Stimulated activated naive CD4-positive, alpha-beta T cell treated with Interleukin-2 at 50 U/mL for 16 hours (primary cell): ENCODE measurements at places on chromosomes 12 and 14.

DNA sequence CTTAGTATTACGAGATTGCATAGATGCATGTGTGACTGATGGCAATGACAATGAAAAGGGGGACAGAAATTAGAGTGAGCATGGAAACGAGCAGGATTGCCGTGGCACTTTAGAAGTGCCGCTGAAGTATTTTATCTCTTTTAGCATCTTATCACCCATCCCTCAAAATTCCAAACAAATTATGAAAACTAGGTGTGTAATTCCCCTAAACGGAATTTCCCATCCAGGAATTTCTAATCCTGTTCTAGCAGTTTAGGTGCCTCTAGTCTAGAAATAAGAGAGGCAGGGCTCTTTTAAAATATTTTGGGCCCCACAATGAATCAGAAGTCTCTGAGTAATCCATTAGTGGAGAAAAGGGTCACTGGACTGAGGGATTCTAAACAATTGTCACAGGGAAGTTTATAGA, 947 bp downstream of the TMEM52B start:
- no peak for DNase-seq

DNA sequence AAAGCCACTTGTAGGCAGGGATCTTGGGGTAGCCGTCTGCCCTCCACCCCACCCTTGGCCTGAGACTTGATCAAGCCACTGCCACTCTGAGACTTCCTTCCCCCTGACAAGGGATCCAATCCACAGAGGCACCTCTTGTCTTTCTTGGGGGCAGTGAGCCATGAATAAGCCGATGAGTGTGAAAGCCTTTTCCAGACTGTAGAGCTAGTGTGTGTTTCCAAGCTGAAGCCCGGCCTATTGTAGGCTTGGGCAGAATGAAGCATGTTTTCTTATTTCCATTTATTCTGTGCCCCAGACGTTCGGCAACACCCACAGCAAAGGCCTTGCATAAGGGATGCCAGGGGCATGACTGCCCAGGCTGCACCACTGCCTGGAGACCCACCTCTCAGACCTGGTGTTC, 991.6 kb downstream of the BCL11B start:
- no peak for DNase-seq

GRCh38 chr14:21911877-21912276, 238.3 kb upstream of the OR4E1 start:
- DNase-seq: no peak

DNA sequence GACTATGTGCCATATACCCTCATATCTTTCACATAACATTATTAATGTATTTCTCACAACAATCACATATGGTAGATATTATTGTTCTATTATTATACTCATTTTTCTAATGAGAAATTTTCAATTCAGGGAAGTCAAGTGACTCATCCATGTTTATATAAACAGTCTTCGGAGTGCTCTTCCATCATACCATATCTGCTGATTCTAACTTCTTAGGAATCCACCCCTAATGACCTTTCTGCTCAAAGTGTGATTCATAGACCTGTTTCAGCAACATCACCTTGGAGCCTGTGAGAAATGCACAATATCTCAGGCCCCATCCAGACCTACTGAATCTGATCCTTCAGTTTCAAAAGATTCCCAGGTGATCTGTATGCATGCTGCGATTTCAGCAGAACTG, 39.8 kb upstream of the OVCH1 start:
- DNase-seq: no peak

GRCh38 chr14:62373944-62374343, 611.7 kb downstream of the SNAPC1 start:
- DNase-seq: no peak

DNA sequence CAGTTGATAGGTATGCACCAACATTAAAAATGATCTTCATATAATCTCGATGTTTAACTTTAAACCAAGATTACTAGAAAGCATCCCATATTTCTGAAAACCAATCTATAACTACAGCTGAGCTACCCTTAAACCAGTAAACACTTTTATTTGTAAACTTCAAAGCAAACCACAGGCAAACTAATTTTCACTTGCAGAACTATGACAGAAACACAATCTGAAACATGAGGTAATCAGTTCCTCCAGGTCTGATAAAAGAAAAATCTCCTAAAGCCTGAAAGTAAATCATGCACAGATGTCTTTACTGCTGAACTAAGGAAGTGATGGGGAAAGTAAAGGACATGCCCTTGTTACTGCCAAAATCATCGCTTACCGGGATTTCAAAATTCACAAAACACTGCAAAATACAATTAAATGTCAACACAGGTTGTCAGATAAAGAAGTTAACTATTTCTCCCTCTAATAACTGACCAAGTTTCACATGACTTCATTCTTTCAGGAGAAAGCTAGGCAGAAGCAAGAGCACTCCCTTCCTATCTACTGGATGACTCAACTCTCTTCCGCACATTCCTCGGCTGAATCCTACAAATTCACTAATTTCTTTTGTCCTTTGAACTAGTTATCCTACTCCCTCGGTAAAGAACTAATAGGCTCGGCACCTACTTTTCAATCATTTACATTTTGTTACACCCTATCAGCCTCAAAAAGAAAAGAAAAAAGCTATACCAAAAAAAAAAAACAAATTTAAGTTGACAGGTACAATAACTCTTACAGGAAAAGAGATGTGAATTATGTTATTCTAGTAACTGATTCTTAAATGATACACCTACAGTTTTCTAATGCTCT, 1.4 kb downstream of the EEA1 start:
- no peak for DNase-seq

DNA sequence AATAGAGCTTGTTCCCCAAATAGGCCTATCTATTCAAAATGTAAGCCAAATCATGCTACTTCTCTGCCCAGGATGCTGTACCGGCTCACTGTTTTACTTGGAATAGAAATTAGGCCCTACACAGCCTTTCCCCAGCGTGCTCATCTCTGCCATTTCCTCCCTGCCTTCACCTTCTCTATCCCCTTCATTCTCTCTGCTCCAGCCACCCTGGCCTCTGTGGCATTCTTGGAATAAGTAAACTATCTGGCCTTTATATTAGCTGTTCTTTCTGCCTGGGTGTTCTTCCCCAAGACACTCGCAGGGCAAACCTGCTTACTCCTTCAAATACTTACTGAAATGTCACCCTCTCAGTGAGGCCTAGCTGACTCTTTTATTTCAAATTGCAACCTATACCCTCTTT, 30.9 kb upstream of the DYRK2 start:
- DNase-seq: no peak

- DNase-seq: no peak
Observed at GRCh38 chr12:58961166-58961565, 40.9 kb upstream of the LRIG3 start.

GRCh38 chr12:77488041-77488620, 342.6 kb upstream of the NAV3 start:
- DNase-seq: no peak

DNA sequence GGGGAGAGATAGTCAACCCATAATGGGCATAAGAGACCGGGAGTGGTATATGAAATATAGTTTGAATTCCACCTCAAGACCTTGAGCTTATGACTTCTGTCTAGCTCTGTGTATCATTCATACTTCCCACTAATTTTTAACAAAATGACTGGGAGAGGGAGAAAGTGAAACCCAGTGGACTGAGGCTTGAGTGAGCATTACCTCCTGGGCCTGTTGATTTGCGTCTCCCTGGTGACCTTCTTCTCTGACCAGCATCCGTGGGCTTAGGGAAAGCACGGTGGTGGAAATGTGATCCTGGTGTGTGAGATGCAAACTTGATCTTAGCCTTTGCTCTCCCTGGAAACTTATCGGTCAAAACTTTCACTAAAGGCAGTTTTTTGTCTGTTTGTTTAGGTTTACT, 207.9 kb upstream of the BCL2L14 start:
- no peak for DNase-seq

GRCh38 chr14:68666899-68667298, 126.0 kb downstream of the ZFP36L1 start:
- no peak for DNase-seq

- DNase-seq: no peak
Observed at GRCh38 chr12:52740584-52740983, 36.6 kb downstream of the KRT76 start.

DNA sequence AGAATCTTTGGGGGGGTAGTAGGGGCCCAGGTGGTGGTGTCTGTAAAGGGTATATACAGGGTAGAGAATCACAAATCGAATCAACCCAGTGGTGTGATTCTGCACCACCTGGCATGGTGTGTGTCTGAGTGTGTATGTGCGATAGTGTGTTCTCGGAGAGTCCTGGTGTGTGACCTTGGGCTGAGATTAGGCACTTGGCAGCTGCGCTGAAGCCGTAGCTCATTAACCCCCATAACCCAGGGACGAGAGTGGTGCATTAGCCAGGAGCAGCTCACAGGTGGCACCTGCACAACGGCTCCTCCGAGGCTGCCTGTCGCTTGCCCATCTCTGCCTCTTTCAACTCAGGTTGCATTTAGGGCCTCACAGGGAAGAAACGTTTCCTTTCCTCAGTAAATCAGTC, 15.6 kb upstream of the TESC start:
- no peak for DNase-seq

DNA sequence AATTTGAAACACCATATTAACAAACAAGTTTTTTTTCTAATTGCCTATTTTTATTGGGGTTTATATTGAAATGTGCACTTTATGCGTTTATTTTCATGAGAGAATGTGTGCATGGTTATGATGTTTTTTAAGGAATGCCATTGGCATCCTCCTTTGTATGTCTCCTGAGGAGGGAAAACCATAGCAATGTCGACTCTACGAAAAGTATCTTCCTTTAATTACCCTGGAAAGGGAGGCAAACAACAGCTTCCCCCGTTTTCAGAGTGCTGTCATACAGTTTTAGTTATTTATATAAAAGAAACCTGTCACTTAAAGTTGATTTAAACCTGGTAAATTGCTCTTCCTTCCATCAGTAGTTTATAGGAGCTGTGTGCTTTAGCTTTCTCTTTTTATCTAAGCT, 117.4 kb downstream of the PLEKHA5 start:
- DNase-seq: no peak

- DNase-seq: no peak
Observed at GRCh38 chr12:19306366-19306765, 132.9 kb upstream of the AEBP2 start.

GRCh38 chr12:55746174-55746912, 3.4 kb downstream of the GDF11 start:
- DNase-seq: no peak

DNA sequence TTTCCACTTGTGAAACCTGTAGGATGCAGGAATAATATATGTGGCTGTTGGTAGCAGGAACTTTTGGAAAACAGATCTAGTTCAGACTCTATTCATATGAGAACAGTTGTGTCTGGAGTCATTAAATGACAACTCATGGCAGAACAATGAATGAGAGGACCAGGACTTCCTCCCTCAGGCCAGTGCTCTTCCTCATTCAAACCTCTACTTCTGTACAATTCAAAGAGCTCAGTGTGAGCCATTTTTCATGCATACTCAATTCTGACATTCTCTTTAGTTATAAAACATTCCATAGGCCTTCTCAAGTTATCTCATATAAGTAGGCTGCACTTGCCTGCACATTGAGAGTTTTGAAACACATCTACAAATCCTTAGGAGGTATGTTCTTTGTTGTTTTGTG, 1526.6 kb upstream of the FLRT2 start:
- no peak for DNase-seq

GRCh38 chr12:97681612-97682504, 219.3 kb downstream of the RMST start:
- no peak for DNase-seq

- no peak for DNase-seq
Observed at GRCh38 chr12:92140896-92141536, 4.6 kb downstream of the BTG1 start.

DNA sequence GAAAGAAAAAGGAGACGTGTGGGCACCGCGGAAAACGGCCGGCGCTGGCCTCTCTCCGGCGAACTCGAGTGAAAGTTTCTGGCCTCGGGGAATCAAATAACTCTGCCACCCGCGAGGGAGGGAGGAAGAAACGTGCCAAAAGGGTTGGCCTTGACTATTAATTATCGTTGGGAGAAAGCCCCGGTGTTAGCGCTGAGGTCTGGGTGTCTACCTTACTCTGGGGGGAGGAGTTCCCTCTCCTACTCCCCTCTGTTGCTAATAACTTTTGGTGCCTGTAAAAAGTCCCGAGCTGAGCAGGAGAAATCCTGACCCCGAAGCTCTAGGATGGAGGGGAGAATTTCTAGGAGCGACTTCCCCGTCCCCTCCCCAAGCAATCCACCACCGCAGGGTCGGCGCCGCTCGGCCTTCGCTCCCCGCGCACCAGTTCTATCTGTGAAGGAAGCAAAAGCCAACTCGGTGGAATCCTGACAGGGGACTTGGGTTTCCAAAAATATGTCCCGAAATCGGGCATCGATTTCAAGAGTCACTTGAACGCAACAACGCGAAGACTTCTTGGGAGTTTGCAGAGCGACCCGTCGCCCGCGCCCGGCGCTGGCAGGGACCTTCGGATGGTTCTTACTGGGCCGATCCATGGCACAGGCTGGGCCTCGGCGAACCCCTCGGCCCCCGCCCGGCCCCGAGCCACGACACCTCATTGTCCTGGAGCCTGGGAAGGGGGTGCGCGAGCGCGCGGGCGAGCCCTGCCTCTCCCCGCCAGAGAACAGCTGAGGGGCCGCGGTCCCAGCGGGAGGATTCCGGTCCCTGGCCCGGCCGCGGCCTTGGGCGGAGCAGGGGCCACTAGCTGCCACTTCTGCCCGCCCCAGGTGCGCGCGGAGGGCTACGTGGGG, 1.7 kb downstream of the OTX2 start:
- no peak for DNase-seq

DNA sequence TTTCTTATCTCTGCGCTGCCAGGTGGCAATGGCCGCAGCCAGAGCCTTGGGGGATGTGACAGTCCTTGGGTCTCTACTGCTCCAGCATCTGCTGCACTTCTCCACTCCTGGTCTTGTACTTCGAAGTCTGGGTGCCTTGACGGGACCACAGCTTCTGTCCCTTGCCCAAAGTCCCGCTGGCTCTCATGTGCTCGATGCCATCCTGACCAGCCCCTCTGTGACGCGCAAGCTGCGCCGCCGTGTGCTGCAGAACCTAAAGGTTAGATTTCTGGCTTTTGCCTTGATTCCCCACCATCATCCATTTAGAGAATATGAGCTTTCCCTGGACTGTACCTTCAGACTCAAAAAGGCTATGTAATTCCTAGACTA, 3.8 kb downstream of the CIDEB start:
- DNase-seq: no peak

- no peak for DNase-seq
Observed at GRCh38 chr14:33560718-33561431, 390.0 kb downstream of the EGLN3 start.

DNA sequence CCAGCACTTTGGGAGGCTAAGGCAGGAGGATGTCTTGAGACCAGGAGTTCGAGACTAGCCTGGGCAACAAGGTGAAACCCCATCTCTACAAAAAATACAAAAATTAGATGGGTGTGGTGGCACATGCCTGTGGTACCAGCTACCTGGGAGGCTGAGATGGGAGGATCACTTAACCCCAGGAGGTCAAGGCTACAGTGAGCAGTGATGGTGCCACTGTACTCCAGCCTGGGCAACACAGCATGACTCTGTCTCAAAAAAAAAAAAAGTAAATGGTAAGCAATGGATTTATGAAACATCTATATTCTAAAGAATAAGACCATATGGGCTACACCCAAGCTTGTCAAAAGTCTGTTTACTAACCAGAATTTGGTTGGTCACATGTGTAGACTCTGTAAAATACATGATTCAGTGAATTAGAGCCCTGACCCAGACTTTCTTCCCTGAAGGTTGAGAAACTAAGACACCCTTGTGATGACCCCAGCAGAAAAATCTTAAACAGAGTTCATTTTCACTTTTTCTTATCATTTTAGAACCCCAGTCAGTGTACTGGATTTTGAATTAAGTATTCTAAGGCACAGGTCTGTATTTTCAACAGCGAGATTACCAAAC, 12.1 kb downstream of the FGD6 start:
- DNase-seq: no peak
